ENCODE measurements at places on chromosomes 11 and 22.

DNA sequence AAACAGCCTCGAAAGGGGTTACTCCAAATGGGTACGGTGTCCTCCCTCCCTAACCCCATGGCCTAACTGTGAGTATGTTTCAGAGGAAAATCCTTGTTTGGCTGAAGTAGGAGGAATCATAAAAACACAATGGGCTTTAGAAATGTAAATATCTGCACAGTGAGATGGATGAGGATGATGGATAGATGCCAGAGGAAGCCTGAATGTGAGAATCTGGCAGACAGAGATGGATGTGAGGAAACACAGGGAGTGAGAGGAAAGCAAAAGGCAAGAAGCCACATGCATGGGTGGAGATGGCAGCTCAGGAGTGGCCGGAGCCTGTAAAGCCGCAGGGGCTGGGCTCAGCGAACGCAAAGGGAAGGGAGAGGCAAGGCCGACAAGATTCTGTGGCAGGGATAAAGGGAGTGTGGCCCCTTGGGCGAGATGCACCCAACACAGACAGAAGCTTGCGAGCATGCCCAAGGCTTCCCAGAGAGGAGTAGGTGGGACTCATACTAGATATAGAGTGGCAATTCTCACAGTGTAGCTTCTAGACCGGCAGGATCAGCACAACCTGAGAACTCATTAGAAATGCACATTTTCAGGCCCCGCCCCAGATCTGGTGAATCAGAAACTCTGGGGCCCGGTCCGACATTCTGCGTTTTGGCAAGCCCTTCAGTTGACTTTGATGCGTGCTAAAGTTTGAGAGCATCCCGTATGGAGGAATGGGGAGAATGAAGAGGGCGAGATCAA is 237.3 kb upstream of the CADM1 start:
- no peak for DNase-seq

- no peak for DNase-seq
These were observed 14.5 kb downstream of the RPS3 start for GRCh38 chr11:75413864-75414263.

GRCh38 chr22:40204321-40205116 is 26.8 kb downstream of the TNRC6B start:
- DNase-seq = no peak

GRCh38 chr11:112610494-112610893 is 349.8 kb upstream of the PLET1 start:
- no peak for DNase-seq

DNA sequence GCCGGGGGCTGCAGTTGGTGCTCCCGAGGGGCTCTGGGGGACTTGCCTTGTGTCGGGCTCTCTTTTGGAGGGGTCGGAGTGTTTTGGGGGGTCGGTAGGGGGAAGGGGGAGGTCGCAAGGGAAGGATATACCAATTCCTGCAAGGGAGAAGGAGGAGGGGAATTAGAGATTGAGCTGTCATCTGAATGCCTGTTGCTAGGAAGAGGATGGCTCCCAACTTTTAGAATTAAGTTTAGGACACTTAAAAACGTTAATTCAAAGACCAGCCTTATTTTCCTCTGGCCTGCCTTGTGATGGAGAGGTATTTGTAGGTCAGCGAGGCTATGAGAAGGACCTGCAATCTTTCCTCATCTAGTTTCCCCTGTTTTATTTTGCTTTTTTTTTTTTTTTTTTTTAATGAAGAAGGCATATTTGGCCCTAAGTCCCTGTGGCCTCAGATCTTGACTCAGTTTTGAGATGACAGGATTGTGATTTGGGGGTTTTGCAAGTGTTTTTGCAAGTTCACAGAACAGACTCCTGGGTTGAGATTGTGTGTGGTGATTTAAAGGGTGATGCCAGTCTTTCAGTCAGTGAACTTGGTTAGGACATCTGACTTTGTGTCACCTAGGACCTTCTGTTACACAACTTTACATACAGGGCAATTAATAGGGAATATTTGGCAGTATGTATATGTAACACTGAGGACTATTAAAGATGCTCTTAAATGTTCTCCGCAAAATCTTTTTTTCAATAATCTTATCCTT is 672 bp downstream of the TMEM135 start:
- no peak for DNase-seq

DNA sequence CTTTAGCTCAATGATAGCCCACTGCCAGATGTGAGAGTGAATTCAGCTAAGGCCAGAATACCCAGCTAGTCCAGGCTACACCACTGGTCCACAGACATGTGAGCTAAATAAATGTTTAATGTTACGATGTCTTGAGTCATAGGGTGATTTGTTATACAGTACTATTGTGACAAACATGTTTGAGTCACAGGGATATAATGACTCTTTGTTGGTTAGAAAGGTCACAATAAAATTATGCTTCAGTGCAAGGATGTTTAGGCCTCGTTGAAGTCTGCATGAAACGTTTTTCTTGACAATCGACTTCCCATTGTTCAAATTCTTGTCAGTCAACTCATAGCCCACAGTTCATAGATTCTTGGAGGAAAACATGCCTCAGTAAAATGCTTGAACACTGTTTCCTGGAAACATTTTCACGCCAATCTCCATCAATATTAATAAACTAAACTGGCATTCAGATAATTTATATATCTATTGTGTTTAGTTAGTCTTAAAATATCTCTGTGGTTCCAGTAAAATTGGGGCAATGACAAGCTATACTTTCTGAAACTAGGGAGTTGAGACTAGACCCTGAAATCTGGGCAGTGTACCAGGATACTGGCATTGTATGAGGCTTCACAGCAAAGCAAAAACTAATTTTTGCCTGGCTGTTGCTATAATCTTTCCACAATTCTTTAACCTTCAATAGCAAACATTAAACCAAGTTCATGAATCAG is 650.8 kb upstream of the KIRREL3 start:
- DNase-seq = no peak

- no peak for DNase-seq
These were observed 781 bp downstream of the ANO9 start for GRCh38 chr11:441043-441417.

DNA sequence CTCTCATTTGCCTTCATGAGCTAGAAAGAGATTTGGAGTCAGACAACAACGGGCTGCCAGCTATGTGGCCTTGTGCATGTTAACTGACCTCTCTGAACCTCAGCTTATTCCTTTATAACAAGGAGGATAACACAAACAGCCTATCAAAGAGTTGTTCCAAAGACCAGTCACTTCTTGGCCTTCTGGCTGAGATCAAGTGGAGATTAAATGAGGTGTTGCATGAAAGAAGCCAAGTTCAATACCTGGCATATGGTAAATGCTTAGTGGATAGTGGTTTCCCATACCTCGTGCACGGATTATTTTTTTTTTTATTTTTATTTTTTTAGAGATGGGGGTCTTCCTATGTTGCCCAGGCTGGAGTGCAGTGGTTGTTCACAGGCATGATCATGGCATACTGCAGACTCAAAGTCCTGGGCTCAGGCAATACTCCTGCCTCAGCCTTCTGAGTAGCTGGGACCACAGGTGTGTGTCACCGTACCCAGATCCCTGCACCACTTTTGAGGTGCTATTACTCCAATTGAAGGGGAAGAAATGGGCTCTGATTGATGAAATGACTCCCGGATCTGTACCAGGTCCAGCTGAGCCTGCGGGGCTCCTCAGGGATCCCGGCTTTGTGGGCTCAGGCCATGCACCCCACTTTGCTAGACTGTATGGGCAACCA is 4.9 kb downstream of the LGALS1 start:
- no peak for DNase-seq

- peak; percentile 16 for DNase-seq
These were observed 476.9 kb downstream of the MIAT start for GRCh38 chr22:27134315-27134701.

GRCh38 chr11:35321111-35321510 is 98.2 kb downstream of the SLC1A2 start:
- DNase-seq = no peak

- DNase-seq = no peak
These were observed 209.2 kb upstream of the SORL1-AS1 start for GRCh38 chr11:121661880-121662486.

DNA sequence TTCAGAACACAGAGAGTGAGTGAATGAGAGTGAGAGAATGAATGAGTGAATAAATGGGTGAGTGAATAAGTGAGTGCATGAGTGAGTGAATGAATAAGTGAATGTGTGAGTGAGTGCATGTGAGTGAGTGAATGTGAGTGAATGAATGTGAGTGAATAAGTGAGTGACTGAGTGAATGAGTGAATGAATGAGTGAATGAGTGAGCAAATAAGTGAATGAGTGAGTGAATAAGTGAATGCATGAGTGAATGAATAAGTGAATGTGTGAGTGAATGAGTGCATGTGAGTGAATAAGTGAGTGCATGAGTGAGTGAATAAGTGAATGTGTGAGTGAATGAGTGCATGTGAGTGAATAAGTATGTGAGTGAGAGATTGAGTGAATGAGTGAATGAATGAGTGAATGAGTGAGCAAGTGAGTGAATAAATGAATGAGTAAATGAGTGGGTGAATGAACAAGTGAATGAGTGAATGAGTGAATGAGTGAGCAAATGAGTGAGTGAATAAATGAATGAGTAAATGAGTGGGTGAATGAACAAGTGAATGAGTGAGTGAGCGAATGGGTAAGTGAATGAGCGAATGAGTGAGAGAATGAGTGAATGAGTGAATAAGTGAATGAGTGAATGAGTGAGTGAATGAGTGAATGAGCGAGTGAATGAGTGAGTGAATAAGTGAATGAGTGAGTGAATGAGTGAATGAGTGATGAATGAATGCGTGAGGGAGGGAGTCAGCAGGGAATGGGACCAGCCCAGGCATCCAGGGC is 21.3 kb upstream of the MUC5B start:
- DNase-seq = no peak

- no peak for DNase-seq
These were observed 1.7 kb downstream of the CREBZF start for GRCh38 chr11:85663080-85663752.

DNA sequence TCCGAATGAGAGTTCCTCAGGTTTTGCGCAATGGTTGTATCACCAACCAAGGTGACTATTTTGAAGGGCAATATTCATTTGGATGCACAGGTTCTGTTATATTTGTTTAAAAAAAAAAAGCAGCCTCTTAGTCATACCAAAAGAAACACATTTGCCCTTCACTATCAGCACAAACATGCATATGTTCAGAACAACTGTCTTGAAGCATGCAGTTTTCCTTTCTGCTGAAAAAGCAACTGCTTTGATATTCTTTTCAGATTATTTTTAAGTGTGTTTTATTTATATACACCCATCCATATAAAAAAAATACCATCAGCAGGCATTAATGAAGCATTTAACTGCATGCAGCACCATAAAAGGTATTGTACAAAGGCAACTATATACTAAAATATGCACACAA is 67.8 kb downstream of the RBFOX2 start:
- DNase-seq = no peak

DNA sequence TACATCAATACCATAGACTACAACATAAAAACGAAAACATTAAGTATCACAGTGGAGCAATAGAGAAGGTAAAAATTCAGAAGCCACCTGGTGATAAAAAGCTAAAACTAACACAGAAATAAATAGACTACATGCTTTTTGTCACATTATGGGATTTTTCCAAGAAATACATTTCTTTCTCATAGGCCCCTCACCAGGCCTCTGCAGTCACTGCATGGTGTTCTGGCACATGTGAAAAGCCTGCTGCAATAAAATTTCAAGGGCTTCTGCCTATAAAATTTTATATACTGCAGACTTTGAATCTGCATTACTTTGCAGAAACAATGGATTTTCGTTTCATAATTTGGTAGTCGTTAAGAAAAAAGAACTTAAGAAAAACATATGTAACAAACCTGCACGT is 655.5 kb downstream of the CNTN5 start:
- no peak for DNase-seq

- no peak for DNase-seq
These were observed 179.2 kb upstream of the ZC3H12C start for GRCh38 chr11:109914038-109914437.

DNA sequence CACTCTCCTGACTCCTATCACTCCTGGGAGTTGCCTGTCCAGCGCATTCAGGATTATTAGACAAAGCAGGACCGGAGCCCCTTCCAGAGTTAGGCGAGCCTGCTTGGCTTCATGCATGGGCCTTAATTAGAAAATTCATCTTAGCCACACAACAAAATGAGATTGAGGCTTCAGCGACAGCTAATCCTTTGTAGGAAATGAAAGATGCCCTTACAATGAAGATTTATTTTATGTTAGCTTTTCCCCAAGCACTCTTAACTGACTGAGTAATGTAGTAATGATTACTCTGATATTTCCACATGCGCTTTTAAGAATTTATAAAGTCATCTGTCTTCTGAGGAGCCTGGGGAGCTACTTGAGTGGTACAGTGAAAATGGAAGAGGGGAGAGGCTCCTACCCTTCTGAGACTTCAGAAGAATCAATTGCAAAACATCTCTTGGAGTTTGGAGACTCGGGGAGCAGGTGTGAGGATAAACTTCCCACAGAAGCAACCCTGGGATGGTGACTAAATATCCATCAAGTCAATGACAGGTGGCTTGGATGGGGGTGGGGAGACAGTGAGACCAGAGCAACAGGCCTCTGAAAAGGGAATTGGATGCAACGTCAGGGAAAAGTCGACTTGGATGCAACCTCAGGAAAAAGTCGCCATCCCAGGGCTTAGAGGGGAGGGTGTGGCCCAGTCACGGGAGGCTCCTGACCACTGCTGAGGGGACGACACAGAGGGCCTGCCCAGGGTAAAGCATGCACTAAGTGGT is 434.5 kb upstream of the B3GAT1 start:
- no peak for DNase-seq

GRCh38 chr11:19079643-19080440 is 19.3 kb upstream of the MRGPRX2 start:
- DNase-seq = no peak

GRCh38 chr11:75931124-75931523 is 116.1 kb downstream of the UVRAG start:
- DNase-seq = no peak

GRCh38 chr22:45428391-45429385 is 15.2 kb downstream of the RIBC2 start:
- no peak for DNase-seq

DNA sequence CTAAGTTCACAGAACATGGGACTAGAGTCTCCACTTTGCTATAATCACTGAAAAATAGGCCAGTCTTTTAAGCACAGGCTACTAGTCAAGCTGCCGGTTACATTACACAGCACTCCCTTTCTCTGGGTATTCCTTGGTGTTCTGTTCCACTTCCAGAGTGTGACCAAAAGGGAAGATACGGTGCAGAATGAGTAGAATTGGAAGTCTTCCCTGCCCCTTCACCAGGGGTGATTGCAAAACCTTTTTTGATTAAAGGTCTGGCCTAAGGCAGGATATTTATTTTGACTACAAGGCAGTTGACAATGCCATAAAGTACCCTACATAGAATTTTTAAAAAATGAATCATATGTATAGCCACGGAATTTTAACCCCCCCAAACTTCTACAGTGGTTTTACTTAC is 59.6 kb upstream of the ADORA2A start:
- no peak for DNase-seq

GRCh38 chr11:84106541-84106940 is 820.4 kb upstream of the CCDC90B start:
- no peak for DNase-seq

DNA sequence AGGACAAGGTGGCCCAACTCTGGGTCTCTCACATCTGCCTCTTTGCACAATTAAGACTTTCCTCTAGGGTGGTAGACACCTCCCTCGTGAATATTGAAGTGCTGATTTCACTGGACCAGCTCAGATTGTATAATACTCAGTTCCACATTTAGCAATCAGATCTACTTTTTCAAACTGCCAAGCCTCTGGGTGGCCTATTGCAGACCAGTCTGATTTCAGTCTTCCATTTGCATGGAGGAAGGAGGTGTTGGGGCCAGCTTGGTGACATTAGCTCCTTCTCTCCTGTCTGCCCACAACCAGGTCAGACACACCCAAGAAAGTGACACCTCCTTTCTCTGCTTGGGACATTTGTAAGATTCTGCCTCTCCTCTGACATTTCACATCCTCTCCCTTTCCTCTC is 78.2 kb downstream of the PPFIBP2 start:
- no peak for DNase-seq

All from activated CD4-positive, alpha-beta T cell treated with anti-CD3 and anti-CD28 coated beads, Interleukin-2, amount 50 U/mL, for 48 hours (primary cell).